ENCODE measurements at places on chromosomes 2 and 18.

DNA sequence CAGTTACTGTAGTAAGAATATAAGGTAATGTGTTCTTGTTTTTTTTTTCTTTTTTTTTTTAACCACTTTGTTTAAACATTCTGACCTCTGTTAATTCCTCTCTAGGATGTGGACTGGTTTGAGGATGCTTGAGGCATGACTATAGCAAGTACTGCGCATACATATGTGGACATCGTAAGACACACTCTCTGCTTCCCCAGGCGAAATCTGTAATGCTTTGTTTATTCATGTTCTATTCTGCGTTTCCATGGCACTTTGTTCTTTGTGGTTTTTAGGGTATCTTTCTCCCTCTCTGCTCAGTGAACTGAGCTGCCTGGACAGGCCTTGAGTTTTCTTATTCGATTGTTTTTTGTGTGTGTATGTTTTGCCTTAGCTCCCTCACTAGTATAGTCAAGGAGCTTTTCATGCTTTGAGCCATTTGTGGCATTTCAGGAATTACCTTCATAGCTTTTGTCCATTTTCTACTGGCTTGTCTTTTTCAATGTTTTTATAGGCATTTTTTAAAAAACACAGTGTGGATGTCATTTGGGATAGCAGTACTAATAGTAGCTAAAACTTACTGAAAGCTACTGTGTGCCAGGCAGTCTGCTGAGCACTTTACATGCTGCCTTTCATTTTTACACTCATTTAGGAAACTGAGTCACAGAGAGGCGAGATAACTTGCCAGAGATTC lies 1.9 kb upstream of the SH3BP4 start:
- DNase-seq, result no peak

GRCh38 chr2:31253356-31254131 lies 19.6 kb downstream of the EHD3 start:
- DNase-seq, result no peak

GRCh38 chr2:214503568-214503967 lies 92.7 kb downstream of the VWC2L start:
- DNase-seq, result no peak

GRCh38 chr2:71800106-71800809 lies 346.9 kb downstream of the DYSF start:
- DNase-seq, result no peak

- no peak for DNase-seq
These were observed 28.8 kb upstream of the ITPRID2 start for GRCh38 chr2:181862583-181863281.

- DNase-seq, result no peak
These were observed 50.4 kb downstream of the PKP4 start for GRCh38 chr2:158507141-158507540.

DNA sequence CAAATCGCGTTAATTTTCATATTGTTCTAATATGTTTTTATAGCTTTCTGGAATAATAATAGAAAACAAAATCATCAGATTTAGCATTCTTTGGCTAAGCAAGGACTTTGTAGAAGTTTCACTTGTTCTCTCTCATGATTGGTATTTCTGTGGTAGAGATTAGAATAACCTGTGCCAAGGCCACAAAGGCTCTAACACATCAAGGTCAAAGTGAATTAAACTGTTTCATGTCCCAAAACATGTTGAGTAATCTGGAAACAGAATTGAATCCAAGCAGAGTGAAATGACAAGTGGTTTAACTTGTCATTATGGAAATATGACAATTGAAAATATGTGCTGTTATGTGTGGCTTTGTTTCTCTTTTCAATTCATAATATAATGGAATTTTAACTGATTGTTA lies 617.4 kb downstream of the CCDC85A start:
- no peak for DNase-seq

GRCh38 chr18:27413495-27414401 lies 228.6 kb upstream of the CHST9 start:
- DNase-seq, result no peak

- DNase-seq, result no peak
These were observed 18.3 kb downstream of the NHEJ1 start for GRCh38 chr2:219142329-219142728.

GRCh38 chr2:24058564-24059271 lies 9.2 kb downstream of the FKBP1B start:
- no peak for DNase-seq

DNA sequence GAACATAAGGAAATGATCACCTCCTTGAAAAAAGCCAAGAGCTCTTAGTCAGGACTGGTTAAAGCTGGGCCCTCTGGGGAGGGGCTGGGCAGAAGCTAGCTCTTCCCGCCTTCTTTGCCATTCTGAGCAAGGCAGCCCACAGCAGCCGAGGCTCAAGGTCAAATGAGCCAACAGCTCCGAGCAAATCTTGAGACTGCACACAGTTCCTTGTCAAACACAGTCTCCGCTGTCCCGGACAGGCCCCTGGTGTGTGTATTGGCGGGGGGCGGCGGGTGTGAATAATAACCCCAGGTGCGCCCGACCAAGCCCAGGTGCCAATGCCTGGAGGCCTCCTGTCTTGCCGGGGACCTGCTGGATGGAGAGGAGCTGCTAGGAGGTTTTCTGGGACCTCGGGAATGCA lies 46.4 kb upstream of the ACAA2 start:
- no peak for DNase-seq

DNA sequence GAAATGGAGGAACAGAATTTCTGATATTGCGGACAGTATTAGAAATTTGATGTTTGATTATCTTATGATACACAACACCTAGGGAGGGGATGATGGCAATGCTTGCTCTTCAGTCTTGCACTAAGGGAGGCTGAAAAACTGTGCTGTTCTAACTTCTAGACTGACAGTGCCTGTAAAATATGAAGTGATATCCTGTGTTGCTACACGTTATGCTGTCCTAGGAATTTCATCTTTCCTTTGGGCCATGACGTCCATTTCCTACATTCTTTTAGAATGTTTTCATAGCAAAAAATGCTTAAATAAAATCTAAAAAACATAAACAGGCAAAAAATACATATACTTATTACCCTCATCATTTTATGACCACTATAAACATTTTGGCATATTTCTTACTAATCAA lies 55.3 kb downstream of the OSBPL1A start:
- no peak for DNase-seq

DNA sequence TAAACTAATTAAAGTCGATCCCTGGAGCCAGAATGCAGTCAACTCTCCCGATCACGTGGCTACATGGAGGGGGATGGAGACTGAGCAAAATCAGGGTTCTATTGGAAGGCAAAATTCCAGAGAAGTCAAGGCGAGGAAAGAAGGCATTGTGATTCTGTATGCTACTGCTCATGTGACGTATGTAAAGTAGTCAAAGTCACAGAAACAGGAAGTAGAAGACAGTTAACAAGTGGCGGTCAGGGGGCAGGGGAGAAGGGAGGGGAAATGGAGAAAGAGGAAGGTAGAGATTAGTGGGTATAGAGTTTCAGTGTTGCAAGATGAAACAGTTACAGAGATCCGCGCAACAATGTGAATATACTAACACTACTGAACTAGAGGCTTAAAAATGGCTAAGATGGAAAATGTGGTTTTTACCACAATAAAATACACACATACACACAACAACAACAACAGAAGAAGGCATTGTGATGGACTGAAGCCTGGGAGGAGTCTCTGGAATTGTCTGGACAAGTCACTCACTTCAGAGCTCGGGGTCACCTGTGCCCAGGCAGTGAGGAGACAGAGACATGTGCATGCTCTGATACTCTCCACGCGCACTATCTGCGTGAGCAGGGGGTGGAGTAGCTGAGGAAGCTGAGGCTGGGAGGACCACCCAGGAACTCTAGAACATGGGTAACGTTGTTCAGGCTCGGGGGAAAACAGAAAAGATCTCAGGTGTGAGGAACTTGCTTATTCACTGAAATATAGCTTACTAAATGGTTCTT lies 89.9 kb upstream of the CDCA7 start:
- no peak for DNase-seq

GRCh38 chr2:163401481-163401880 lies 334.3 kb downstream of the FIGN start:
- DNase-seq, result no peak

DNA sequence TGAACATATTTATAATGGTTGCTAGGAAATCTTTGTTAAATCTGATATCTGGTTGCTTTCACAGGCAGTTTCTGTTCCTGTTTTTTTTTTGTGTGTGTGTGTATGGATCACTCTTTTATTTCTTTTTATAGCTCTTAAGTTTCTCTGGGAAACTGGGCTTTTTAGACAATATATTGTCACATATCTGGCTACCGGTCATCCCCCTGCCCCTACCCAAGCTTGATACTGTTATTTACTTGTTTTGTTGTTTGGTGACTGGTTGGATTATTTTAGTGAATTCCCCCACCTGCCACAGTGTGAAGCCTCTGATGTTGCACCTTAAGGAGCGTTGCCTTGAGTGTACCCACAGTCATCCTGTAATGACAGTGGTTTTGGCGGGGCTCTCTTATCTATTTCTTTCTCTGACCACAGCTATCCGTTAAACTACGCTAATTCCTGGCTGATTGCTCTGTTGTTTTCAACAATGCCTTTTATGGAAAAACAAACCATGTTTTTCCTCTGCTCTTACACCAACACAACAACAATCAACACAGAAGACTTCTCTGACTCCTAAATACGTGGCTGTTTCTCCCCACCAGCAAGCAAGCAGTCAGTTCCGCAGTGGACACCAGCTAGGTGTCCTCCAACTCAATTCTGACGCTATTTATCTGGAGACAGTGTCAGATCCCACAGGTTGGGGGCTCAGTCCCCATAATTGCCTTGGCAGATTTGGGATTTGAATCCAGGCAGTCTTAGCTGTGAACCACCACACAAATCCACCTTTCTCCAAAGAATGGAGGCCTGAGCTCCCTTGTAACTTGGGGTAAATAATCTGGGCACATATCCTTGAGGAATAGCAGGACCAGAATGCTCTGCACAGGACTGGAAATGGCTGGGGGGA lies 10.9 kb downstream of the GNLY start:
- no peak for DNase-seq

- no peak for DNase-seq
These were observed 226.6 kb downstream of the ANKRD30B start for GRCh38 chr18:14974576-14974975.

DNA sequence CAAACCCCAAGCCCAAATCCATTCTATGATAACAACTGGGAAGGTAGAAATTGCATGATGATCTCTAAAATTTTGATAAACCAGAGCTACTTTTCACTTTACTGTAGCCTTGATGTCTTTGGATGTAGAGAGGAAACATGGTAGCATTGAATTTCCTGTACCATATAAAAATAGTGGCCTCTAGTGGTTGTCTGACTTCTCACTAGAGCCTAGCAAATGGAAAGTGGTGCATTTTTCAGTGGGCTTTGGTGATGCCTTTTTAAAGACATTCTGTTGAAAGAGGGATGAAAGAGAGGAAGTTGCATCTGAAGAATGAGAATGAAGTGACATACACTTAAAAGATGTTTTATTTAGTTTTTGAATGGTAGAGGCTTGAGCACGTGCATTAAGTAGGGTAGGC lies 662.2 kb downstream of the XIRP2 start:
- no peak for DNase-seq

DNA sequence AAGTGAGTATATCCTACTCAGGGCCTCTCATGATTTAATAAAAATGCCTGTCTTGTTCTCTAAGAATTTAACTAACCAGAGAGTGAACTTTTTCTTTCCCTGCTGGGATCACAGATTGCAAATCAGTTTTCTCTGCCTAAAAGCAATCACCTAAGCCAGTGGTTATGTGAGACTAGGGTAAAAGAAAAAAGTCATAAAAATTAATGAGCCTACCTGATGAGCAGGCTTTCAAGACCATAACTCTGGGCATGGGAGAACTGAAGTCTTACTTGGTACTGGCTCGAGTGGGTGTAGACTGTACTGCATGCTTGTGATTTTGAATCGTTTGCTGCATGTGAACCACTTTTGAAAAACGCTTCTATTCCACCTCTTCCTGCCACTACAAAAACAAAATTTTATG lies 1677.0 kb upstream of the LRRTM1 start:
- DNase-seq, result no peak

DNA sequence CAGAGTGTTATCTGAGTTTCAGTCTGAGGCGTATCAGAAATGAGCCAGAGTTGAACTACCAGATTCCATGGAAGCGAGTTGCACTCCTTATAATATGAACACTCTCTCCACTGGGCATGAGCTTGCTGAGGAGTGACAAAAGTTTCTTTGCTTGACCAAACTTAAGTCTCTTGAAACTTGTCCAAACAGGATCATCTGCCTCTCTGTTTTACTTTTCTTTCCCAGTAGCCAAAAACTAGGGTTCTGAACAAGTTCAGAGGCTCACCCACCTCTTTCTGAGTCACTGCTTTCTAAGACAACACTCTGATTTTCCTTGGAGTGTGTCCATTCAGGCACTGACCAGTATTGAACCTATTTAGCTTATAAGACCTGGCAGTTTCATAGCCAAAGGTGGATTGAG lies 233.2 kb upstream of the TCF4 start:
- DNase-seq, result no peak

- DNase-seq, result no peak
These were observed 124.8 kb downstream of the MSTN start for GRCh38 chr2:189937691-189938090.

GRCh38 chr2:185335879-185336278 lies 402.7 kb upstream of the FSIP2 start:
- no peak for DNase-seq

GRCh38 chr2:238925816-238926521 lies 78.1 kb downstream of the TWIST2 start:
- no peak for DNase-seq

- peak; percentile 72 for DNase-seq
These were observed 21.6 kb upstream of the SLC20A1 start for GRCh38 chr2:112623913-112624777.

GRCh38 chr2:240584486-240585031 lies 2.0 kb upstream of the CAPN10 start:
- DNase-seq, result no peak

DNA sequence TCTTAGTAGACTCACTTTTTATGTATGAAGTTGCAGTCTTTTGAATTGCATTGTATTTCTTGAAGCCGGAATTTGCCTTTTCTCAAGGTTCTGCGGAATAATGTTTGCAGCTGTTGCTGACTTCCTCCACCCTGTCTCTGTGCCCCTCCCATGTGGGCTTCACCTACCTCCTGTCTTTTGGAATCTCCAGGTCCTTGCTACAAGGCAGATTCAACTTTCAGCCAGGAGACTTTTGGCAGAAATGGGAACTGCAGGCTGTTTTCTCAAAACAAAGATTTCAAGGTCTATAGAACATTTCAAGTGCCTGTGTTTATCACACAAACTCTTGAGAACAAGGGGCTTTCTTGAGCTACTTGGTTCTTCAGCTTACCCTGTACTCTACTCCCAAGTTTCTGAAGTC lies 25.6 kb downstream of the ZNF236 start:
- no peak for DNase-seq

DNA sequence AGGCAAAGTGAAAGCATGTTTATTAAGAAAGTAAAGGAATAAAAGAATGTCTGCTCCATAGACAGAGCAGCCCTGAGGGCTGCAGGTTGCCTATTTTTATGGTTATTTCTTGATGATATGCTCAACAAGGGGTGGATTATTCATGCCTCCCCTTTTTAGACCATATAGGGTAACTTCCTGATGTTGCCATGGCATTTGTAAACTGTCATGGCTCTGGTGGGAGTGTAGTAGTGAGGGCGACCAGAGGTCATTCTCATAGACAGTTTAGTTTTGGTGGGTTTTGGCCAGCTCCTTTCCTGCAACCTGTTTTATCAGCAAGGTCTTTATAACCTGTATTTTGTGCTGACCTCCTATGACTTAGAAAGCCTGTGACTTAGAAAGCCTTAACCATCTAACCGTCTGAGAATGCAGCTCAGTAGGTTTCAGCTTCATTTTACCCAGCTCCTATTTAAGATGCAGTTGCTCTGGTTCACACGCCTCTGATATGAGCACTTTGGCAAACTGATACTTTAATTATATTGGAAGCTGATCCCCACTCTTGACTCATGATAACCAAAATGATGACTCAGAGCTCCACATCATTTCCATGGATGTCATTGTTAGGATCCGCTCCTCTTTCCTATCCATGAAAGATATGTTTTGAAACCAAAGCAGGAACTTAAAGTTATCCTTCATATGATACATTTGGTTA lies 14.5 kb upstream of the ERMN start:
- no peak for DNase-seq
